ENCODE measurements at places on chromosomes 3 and 15. TPM values are rescaled to one million over a fixed set of nuclear protein-coding genes. Genes with fewer than 3 reads are reported as not detected.

DNA sequence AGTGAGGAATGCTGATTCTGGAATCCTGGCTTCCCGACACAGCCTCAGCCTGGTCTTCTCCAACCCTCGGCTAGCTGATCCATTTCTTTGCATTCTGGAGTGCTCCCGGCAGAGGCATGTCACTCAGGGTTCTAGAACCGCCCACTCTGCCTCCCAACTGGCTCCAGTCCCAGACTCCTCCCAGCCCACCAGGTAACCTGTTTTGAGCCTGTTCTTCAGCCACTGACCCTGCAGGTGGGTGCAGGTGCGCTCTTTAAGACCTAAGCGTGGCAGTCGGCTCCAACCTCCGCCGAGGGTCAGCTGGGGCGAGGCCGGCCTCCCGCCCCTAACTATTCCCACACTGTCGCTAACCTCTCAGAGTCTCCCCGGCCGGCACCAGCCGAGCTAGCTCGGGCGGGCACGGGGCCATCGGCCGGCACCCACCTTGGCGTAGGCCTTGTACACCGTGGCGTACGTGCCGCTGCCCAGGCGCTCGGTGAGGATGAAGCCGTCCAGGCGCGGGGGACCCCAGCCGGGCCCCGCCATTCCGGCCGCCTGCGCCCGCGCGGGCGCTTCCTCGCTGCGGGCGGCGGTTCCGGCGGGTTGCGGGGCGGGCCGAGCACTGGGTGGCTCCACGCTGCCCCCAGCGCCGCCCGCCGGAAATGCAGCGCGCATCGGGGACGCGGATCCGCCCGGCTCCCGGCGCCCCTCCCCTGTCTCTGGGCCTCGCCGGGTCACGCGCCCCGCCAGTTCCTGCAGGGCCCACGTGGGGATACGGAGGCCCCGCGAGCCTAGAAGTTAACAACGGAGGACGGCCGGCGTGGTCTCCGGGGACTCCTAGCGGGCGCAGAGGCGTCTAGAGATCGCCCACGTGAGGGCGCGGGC lies at the start of gene ULK3:
ULK3 (minus strand) TSS at position 576 of the 864 bp plus-strand sequence; CDS start at position 525, 51 bp downstream.
- DNase-seq, result peak; percentile 88

DNA sequence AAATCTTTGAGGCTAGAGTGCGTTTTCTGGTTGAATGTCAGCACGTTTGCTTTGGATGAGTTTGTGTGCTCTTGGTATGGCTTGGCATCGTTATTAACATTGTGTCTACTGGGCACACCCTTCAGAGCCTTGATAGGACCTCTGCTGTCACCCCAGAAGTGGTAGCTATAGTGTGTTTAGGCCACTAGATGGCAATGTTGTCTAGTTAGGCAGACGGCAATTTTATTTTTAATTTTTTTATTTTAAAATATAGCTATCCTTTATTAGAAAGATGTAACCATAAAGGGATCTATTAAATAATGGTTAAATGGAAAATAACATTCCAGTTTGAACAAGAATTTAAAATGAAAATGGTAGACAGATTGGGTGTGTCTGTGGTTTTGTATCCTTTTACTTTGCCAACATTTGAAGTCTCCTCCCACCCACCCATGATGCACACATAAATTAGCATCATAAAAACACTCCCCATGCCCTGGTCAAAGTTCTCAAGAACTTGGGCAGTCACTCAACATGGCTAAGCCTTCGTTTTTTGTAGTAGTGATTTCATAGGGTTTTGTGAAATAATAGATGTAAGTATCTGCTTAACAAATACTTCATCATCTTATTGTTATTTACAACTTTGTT lies 200.7 kb downstream of the KCNH8 start:
- no peak for DNase-seq

DNA sequence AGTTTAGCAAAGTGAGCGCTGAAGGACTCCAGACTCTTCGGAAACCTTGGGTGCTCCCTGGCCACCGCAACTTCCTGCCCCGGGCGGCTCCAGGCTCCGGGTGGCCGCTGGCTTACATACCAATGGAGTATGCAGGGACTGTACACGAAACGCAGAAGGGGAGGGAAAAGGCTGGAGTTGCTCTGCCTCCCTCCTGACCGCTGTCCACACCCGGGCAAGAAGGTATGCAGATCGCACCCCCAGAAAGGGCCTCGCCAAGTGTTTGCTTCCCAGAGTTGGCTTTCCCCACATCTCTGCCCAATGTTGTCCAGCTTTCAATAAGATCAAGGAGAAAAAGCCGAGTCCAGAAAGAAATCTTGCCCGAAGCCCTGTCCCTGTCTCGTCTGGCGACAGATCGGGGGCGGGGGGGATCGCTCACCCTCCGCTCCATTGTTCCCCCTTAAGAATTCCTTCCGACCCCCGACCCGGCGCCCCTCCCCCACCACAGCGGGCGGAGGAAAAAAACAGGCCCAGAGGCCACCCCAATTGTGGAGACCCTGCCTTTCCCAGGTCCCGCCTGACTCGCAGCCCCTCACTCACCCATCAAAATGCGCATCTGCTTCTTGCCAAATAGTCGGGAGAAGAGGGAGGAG lies 533 bp downstream of the ARF4 start:
- peak; percentile 81 for DNase-seq

- no peak for DNase-seq
These were observed 157.6 kb upstream of the RASGRP1 start for GRCh38 chr15:38722236-38722635.

- DNase-seq, result no peak
These were observed 69.6 kb downstream of the CGNL1 start for GRCh38 chr15:57445872-57446271.

DNA sequence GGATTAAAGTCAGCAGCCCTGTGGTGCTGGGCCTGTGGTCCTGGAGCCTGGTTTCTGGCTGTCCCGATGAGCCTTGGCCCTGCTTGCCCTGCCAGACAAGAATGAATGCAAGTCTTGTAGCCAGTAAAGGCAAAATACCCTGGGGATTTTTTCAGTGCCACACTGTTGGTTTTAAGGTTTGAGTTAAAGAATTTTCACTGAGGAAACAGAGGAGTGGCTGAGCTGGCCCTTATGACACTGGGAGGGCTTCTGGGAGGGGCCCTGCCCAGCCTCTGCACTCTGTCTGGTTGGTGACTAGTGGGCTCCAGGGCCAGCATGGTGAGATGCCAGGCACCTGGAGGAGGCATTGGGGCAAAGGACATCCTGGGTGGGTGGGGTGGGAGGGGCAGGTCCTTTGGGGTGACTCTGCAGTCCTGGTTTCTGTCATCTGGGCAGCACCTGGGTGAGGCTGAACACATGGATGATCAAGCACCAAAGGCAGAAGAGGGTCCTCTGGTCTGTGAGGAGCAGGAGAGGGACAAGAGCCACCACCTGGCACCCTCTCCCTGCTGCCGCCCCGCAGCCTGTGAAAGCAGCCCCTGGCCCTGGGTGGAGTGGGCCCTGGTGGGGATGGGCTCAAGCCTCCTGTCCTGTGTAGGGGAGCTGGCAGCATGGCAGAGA lies 12.5 kb upstream of the PLA2G4E start:
- DNase-seq, result no peak

DNA sequence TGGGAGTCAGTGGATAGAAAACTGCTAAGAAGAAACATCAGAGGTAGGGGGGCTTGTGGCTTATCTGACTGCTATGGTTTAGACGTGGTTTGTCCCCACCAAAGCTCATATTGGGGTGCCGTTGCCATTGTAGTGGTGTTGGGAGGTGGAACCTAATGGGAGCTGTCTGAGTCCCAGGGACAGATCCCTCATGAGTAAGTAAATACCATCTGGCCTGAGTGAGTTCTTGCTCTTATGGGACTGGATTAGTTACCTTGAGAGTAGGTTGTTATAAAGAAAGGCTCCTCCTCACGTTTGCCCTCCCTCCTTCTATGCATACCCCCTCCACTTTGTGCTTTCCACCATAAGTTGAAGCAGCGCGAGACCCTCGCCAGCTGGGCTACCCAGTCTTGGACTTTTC lies 53.4 kb upstream of the VILL start:
- no peak for DNase-seq

GRCh38 chr3:149555927-149556326 lies 81.4 kb downstream of the TM4SF4 start:
- DNase-seq, result no peak

DNA sequence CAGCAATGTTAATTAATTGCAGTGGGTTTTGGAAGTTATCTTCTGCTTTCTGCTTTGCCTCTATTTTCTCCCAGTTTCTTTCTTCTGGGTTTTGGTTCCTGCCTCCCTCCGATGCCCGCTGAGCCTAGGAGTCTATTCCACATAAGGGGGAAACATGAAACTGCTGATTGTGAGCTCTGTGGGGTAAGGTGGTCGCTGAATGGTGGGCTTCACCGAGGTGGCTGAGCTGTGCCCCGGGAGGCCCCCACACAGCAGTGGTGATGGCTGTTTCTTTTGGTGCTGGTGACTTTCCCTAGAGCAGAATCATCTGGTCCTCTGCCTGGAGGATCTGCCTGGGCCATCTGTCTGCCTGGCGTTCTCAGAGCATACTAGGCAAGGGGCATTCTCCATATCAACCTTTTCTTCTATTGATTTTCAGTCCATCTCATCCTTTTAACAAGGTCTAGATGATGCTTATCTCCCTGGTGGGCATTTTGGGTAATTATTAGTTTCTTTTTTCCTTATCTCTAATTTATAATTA lies 68.8 kb upstream of the ATP2B2 start:
- no peak for DNase-seq

- no peak for DNase-seq
These were observed 237.4 kb downstream of the TLE3 start for GRCh38 chr15:69860321-69860720.

GRCh38 chr3:34183611-34184340 lies 385.3 kb downstream of the PDCD6IP start:
- DNase-seq, result no peak

DNA sequence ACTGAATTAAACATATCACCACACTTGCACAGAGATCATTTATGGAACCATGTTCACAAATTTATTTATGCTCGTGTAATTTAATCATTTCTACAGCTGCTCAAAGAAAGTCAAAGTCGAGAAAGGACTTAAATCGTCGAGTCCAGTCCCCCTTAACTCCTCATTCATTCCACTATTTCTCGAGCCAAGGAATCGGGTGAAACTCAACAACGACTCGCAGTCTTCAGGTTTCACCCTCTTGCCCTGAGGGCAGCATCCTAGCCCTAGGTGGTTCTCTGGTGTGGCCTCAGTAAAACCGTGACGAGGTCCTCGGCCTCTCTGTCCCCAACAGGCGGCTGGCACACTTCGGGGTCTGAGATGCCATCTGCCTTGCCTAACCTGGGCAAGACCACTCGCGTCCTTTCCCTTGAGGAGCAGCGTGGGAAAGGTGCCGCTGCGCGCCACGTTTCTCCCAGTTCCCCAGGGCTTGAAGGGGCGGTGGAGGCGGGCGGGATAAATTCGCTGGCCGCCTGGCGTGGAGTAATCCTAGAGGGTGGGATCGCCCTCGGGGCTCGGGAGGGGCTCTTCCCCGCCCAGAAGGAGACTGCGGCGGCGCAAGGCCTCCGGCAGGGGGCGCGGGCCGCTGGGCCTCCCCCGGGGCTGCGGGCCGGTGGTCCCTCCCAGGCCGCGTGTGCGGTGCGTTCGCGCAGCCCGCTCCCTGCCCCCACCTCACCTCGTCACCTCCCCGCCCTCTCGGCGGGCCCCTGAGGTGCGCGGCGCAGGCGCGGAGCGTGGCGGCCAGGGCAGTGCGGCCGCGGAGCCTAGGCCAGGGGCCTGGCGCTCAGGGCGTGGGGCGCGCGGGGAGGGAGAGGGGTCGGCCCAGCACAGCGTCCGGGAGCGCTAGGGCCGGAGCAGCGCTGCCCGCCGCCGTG lies at the start of gene ZNF639:
ZNF639 (plus strand) TSS at position 746 of the 911 bp plus-strand sequence. CDS start 5,263 bp downstream, outside the sequence.
- peak; percentile 80 for DNase-seq

GRCh38 chr3:59788133-59788532 lies 738.3 kb upstream of the CFAP20DC start:
- no peak for DNase-seq

DNA sequence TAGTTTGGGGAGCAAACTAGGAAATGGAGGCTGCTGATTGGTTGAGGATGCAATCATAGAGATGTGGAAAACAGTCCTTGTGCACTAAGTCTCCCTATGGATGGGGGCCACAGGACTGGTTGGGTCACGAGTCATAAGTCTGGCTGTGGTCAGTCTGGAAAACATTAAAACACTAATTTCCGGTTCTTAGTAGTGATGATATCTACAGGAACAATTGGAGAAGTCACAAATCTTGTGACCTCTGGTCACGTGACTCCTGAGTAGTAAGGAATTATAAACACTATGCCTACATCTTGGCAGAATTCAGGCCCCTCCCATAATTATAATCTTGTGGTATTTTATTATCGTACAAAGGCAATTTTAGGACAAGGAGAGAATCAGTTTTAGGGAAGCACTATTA lies 317.3 kb upstream of the ARPP21 start:
- DNase-seq, result no peak

DNA sequence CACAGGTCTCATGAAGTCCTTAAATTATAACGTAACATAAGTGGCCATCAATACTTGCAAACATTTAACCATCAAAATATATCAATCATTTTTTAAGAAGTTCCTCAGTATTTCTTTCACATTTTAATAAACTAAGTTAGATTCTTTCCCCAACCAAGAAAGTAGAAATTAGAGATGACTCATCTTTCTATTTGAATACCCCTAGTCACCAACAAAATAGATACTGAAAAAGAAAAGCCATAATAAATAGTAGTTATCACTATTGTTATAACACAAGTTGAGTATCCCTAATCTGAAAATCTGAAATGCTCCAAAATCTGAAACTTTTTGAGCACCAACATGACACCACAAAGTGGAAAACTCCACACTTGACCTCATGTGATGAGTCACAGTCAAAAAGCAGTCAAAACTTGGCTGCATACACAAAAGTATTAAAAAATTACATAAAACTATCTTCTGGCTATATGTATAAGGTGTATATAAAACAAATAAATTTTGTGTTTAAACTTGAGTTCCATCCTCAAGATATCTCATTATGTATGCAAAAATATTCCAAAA lies 3.7 kb downstream of the SHQ1 start:
- no peak for DNase-seq

GRCh38 chr3:45677033-45677446 lies 12.2 kb upstream of the SACM1L start:
- DNase-seq, result peak; percentile 91

- DNase-seq, result no peak
These were observed 61.2 kb upstream of the ICE2 start for GRCh38 chr15:60540002-60540651.

- no peak for DNase-seq
These were observed 466.7 kb downstream of the ERC2 start for GRCh38 chr3:56001537-56001936.

DNA sequence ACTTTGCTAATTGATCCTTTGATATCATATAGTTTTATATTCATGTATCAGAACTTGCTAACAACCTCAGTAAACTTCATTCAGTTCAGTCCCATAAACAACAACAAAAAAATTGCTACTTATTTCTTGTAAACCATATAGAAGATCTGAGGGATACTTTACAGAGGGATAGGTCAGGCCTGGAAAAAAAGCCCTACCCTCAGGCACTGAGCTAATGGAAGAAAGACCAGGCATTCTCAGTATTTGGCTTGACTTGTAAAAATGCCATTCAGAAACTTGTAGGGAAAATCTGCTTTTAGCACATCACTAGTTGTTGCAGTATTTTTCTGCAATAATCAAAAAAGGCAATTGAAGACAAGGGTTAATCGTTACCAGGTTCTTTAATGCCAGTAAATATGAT lies 33.1 kb downstream of the ARMC8 start:
- DNase-seq, result no peak

Gene DPP8
- total RNA-seq, result 36.9 TPM

Gene PLSCR5
- total RNA-seq, result not detected

Gene PPIB
- total RNA-seq, result 26.8 TPM

Gene CHDH
- total RNA-seq, result 3.3 TPM

Gene MEGF11
- total RNA-seq, result not detected

Gene BCL2A1
- not detected for total RNA-seq

Gene ADGRG7
- total RNA-seq, result not detected
